ENCODE measurements at places on chromosomes 3 and 15.

- DNase-seq, result no peak
Measured at GRCh38 chr3:58474967-58475578, 16.8 kb upstream of the KCTD6 start.

- no peak for DNase-seq
Measured at GRCh38 chr15:33644304-33644703, 324.0 kb upstream of the CHRM5 start.

- DNase-seq, result no peak
Measured at GRCh38 chr3:182837855-182838454, 44.7 kb downstream of the ATP11B start.

- DNase-seq, result no peak
Measured at GRCh38 chr3:186664119-186664495, 1.7 kb upstream of the HRG start.

DNA sequence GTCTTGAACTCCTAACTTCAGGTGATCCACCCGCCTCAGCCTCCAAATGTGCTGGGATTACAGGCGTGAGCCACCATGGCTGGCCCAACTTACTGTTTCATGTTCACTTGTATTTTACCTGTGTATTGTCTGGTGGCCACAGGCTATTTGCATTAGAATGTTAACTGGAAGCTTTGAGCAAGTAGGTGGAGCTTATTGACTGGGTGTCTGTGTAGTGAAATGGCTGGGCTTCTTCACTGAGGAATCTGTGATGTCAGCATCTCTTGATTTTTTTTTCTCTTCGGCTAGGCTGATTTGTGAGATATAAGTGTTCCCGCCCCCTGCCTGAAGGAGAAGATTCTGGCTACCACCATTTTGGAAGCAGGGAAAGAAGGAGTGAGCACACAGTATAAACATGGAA lies 237.8 kb upstream of the PEX5L start:
- no peak for DNase-seq

DNA sequence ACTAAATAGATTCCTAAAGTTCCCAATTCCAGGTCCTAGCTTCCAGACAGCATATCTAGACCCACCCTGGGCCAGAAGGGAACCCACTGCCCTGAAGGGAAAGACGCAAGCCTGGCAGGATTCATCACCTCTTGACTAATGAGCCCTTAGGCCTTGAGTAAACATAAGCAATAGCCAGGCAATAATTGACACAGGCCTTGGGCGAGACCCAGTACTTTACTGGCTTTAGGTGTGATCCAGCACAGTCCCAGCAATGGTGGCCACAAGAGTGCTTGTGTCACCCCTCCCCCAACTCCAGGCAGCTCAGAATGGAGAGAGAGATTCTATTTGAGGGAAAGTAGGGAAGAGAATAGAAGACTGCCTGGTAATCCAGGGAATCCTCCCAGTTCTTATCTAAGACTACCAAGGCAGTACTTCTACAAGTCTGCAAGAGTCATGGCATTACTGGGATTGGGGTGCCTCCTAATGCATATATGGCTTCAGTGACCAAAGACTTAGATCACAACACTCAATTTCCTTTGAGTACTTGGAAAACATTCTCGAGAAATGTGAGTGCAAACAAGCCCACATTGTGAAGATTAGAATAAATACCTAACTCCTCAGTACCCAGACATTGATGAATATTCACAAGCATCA lies 30.4 kb upstream of the WWTR1 start:
- no peak for DNase-seq

GRCh38 chr3:53828581-53828980 lies 17.6 kb downstream of the CHDH start:
- DNase-seq, result no peak

DNA sequence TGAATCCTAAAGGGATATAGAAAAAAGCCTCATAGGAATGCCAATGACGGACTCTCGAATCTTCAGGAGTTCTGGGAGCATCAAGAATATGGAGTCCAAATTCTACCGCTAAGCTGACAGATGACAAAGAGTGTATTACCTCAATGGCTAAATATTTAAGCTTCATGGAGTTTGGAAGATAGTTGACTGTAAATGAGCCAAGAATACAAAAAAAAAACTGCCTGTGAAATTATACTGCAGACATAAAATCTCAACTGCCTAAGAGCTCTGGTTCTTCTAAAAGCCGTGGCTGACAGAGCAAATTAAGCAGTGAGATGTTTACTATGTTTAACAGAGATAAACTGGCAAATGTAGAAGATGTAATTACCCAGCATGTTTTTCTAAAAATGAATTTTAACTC lies 140.0 kb downstream of the GADL1 start:
- no peak for DNase-seq

GRCh38 chr3:106765342-106765741 lies 611.9 kb upstream of the CCDC54 start:
- no peak for DNase-seq

GRCh38 chr3:77945320-77945719 lies 905.4 kb downstream of the ROBO2 start:
- no peak for DNase-seq

DNA sequence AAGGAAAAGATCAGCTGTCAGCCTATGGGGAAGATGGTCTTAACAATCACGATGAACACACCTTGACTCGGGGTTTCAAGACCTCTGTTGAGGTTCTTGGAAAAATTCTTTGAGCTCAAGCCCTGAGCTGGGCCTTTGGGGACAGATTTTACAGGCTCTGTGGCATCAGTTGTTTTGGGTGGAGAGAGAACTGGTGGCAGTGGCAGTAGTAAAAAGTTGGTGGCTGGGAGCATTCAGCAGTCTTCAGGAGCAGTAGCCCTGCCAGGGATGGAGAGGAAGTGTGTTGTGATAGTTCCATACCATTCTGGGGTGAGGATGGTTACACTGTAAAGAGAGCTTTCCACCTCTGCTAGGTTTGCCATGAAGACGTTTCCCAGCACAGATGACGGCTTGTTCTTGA lies 4.9 kb upstream of the KY start:
- DNase-seq, result no peak

- DNase-seq, result no peak
Measured at GRCh38 chr15:27418726-27419125, 447.7 kb downstream of the GABRG3 start.

GRCh38 chr15:89091627-89092220 lies 3.5 kb downstream of the ABHD2 start:
- no peak for DNase-seq

DNA sequence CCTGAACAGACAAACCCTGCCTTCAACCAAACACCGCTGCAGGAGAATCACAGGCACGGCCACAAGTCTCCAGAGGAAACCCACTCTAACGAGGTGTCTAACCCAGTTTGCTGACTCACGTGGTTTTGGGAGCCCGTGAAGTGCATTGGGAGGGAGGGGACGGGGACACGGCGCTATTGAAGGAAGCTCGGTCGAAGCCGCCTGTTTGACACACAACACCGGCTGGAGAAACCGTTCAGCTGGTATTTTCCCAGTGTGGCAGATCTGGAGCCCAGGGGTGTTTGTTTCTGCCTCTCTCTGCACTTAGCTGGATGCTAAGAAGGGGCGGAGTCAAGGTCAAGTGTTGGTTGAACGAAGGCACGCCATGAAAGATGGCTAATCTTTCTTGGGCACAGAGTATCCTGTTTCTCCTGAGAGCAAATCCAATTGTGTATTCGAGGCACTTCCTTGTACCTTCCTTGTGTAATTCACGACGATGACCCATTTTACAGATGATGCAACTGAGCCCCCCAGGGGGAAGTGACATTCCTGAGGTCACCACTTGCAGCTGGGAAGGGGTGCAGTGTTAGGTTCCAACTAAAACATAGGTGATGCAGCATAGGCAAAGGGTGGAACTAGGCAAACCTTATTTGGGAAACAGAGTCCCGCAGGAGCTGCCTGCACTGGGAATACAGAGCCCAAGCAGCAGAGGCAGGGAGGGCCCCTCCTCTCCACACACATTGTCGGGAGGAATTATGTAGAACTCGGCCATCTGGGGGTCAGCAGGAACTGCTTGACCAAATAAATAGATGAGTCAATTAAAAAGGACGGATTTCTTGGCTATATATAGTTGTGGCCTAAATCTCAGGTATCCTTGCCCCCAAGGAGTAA lies 22.5 kb downstream of the SLC6A6 start:
- no peak for DNase-seq

- no peak for DNase-seq
Measured at GRCh38 chr3:15601046-15601398, 347 bp downstream of the HACL1 start.

DNA sequence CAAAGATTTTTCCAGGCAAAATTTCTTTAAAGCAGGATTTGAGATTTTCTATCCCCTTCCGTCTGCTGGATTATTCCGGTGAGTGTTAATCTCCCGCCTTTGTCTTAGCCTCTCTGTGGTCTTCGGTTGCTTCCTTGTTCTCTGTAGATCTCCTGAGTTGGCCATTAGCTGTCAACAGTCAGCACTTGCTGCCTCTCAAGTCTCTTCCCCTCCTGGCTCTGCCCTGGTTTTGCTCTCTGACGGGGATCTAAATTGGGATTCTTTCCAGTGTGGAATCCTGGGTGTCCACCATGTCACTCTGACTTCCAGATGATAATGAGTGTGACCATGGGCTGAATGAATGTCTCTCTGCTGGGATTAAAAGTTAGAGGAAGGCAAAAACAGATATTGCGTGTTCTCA lies 121.5 kb downstream of the IGF1R start:
- DNase-seq, result no peak

DNA sequence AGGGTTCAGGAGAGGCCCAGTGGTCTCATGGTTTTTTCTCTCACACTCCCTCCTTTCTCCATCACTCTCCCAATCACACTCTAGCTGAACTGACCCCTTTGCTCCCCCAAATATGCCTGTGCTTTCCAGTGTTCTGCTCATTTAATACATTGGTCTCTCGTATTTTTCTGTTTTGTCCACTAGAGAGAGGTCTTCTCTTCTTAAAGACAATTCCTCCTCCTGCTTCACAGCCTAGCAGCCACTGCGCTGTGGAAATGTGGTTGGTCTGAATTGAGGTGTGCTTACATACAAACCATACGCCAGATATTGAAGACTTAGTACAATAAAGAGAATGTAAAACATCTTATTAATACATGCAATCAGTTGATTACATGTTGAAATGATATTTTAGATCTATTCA lies 60.6 kb upstream of the XCR1 start:
- DNase-seq, result no peak

GRCh38 chr3:30317561-30317960 lies 288.8 kb upstream of the TGFBR2 start:
- DNase-seq, result no peak

DNA sequence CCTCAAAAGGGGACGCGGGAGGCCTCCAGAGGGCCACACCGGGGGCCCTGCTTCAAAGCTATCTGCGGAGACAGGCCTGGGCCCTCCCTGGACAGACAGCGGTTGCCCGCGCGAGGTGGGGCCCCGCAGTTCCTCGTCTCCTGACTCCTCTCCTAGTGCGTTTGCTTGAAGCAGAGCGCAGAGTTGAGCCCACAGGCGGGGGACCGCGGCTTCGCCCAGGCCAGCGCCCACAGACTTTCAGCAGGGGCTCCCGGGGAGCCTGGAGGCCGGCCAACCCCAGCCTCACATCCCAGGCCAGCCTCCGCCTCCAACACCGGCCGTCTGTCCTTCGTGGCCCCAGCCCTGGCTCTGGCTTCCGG lies 540 bp upstream of the ADAMTS7 start:
- DNase-seq, result no peak

GRCh38 chr15:94086341-94086740 lies 145.0 kb upstream of the MCTP2 start:
- no peak for DNase-seq

DNA sequence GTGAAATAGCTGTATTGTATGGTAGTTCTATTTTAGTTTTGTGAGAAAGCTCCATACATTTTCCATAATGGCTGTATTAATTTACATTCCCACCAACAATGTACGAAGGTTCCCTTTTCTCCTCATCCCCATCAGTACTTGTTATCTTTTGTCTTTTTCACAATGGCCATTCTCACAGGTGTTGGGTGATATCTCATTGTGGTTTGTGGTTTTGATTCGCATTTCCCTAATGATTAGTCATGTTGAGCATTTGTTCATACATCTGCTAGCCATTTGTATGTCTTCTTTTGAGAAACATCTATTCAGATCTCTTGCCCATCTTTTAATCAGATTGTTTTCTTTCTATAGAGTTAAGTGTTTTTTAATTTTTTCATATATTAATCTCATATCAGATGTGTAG lies 931.9 kb downstream of the IGSF11 start:
- DNase-seq, result no peak

DNA sequence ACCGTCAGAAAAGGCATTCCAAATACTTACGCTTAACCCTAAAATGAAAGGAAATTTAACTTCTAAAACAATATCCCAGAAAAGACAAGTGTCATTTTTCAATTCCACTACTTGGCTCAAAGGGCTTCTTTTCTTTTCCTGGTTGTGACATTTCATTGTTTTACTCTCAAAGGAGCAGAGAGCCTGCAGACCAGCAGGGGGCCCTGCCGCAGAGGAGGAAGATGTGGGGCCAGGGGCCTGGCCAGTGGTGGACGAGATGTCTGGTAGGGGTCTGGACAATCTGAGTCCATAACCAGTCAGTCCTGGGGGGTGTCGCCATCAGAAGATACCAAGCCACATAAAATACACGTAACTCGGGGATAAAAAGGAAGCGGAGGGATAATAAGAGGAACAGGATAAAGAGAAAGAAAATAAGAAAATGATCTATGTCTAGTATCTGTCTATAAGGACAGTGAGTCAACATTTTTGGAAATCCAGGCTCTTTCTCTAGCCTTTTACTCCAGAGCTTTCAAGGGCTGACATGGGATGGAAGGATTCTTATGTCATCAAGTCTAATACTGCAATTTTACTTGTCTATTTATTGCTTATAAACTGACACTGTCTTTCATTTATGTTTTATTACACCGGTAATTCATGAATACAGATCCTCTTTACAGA lies 54.2 kb upstream of the ARHGEF3 start:
- DNase-seq, result no peak

DNA sequence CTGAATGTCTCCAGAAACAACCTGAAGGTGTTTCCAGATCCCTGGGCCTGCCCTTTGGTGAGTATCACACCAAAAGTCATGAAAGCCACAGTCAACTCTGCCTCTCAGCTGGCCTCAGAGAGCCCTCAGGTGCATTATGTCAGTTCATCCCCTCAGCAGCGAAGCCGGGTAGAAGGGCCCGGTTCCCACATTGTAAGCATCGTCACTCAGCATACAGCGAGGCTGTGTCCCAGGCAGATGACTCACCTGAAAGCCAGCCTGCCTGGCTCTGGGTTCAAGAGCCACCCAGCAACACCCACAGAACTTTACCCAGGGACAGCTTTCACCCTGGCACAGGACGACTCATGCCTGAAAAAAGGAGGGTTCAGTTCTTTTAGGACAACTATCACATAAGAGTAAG lies 91.6 kb downstream of the LRRK1 start:
- no peak for DNase-seq

- no peak for DNase-seq
Measured at GRCh38 chr15:49898097-49898496, 220.9 kb downstream of the ATP8B4 start.

- no peak for DNase-seq
Measured at GRCh38 chr3:79028916-79029315, 738.9 kb downstream of the ROBO1 start.

GRCh38 chr15:66261056-66261455 lies 7.5 kb upstream of the MEGF11 start:
- DNase-seq, result no peak

DNA sequence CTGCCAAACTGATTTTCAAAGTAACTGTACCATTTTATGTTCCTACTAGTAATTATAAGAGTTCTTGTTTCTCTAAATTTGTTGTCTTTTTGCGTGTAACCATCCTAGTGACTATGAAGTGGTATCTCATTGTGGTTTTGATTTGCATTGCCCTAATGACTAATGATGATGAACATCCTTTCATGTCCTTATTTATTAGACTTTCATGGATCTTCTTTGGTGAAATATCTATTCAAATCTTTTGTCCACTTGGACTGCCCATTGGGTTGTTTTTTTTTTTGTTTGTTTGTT lies 3.6 kb downstream of the OXSR1 start:
- no peak for DNase-seq

- DNase-seq, result no peak
Measured at GRCh38 chr3:79846148-79846933, 78.5 kb upstream of the ROBO1 start.
